ENCODE measurements at places on chromosomes 3 and 15. TPM values are rescaled to one million over a fixed set of nuclear protein-coding genes. Genes with fewer than 3 reads are reported as not detected.
A peak's percentile ranks its signal among the peaks of the same experiment; 100 is the strongest.

Gene BCL2A1
- not detected for total RNA-seq

Gene NUP210
- total RNA-seq = 77.2 TPM

Gene ALDH1A2
- 0.25 TPM for total RNA-seq

Gene ST3GAL6
- 3.6 TPM for total RNA-seq

Gene ZMYND10
- 0.48 TPM for total RNA-seq

Gene ARGFX
- total RNA-seq = not detected

DNA sequence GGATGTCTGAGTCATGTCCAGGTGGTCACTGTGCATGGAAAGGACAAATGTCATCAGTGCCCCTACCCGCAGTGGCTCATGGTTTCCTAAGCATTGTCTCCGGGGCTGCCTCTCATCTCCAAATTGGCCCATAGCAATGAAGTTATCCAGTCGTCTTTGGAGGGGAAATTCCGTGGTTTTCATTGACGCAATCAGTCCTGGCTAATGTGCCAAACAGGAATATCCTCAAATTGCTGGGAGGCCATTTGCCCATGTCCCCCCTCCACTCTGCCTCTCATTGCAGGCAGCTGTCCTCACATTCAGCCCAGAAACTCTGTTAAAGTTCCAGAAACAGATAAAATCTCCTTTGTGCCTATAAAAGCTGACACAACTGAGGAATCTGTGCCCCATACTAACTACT, 81.6 kb downstream of the MCTP2 start:
- DNase-seq = no peak

GRCh38 chr3:160447544-160447943, 2.0 kb downstream of the TRIM59 start:
- DNase-seq = no peak

GRCh38 chr15:80480909-80481308, 76.7 kb downstream of the ARNT2 start:
- no peak for DNase-seq

DNA sequence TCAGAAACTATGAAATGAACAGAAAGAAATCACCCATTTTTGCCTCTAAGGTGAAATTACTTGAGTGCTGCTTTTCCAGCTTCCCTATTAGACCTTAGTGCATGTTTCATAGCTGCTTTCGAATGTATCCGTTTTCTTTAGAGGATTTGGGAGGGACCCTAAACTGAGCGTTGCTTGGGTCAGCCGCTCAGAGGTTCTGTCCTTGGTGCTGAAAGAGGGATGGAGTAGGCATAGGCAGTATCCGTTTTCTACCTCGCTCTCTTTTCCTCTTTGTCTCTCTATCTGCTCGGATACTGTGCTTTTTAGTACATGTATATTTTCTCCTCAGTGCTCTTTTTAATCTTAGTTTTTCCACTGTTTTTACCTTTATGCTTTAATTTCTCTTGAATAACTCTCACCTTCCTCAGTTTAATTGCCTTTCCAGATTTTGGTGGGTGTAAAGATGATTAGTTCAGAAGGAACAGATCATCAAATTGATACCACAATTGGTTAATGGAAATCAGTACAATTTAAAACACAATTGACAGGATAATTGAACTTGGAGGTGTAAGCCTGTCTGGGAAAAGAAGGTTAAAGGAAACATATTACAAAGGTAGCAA, at the start of gene DRD3:
Gene DRD3 (minus strand): TSS at position 283 of the 599 bp plus-strand sequence. CDS start 7,060 bp downstream, outside the sequence.
- peak; percentile 21 for DNase-seq

- peak; percentile 22 for DNase-seq
Observed at GRCh38 chr15:90664650-90665287, 52.4 kb upstream of the BLM start.

DNA sequence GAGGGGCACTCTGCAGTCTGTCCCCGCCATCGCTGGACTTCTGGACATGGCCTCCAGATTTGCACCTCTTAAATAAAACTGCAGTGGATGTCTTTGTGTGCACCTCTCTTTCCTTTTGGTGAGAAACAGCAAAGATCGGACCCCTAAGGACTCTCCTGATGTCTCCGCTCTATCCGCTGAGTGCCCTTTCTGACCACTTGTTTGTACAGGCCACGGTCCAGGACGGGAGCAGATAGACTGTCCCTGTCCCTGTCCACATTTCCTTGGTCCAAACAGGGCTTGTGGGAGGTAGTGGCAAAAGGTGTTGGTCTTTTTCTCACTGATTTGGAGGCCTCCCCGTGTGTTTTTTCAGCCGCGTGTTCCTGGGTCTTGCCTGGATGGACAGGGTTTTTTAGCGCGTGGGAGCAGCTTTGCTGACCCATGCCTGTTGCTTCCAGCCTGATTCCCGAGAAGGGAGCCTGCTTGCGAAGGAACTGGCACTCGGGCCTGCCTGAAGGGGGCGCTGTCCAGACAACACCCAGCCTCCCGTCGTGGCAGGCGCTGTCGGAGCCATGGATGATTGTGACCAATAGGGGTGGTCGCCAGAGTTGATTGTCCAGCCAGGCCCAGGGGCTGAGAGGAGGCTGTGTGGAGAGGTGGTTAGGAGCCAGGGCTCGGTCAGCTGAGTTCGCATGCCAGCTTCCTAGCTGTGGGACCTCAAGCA, 13.2 kb upstream of the STAB1 start:
- DNase-seq = no peak

DNA sequence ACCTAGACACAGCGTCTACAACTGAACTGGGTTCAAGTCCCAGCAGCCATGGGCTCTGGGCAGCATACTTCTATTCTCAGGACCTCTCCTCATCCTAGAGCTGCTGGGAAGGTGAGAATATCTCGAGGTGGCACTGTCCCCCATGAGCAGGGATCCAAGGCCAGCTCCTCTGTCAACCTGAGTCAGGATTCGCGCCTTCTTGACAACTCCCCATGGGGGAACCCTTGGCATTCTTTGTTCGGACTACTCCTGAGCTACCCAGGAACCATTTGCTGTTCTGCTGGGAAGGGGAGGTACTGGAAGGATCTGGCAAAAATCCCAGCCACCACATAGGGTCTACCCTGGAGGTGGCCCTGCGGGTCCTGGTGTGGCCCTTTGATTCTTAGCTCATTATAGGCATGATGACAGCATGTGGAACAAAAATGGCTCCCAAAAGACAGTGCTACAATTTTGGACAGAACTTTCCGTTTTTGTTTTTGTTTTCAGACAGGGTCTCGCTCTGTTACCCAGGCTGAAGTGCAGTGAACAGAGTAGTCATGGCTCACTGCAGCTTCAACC, 22.3 kb downstream of the PLXNB1 start:
- no peak for DNase-seq

GRCh38 chr3:196215493-196216020, 777 bp upstream of the SLC51A start:
- no peak for DNase-seq

GRCh38 chr3:46206282-46207015, 1.7 kb downstream of the CCR1 start:
- DNase-seq = no peak

All from HT-29 (cell line).